ENCODE measurements at places on chromosomes 3 and 15.
A peak's percentile ranks its signal among the peaks of the same experiment; 100 is the strongest.

GRCh38 chr3:34934660-34935059 lies 704.7 kb upstream of the ARPP21 start:
- no peak for DNase-seq

DNA sequence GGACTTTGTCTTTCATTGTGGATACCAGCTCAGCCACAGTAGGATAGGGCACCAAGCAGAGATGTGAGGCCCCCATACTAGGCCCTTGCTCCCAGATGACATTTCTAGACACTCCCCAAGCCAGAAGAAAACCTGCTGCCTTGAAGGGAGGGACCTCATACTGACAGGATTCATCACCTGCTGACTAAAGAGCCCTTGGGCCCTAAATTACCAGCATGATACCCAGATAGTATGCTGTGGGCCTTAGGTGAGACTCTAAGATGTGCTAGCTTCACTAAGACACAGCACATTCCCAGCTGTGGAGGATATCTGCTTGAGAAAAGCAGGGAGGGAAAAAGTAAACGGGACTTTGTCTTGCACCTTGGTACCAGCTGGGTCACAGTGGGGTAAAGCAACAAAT lies 324.0 kb downstream of the TBL1XR1 start:
- DNase-seq: no peak

- no peak for DNase-seq
These were observed 15.2 kb upstream of the CLEC3B start for GRCh38 chr3:45010811-45011333.

DNA sequence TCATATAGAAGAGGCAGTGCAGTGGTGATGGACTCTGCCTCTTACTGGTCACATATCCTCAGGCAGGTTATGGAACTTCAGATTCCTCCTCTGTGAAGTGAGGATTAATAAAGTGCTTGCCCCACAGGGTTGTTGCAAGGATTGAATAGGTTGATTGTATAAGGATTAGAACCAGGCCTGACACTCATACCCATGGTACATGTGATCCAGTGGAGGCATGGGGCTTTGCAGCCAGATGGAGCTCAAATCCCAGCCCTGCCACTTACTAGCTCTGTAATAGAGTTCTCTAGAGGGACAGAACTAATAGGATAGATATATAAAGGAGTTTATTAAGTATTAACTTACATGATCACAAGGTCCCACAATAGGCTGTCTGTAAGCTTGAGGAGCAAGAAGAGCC lies 184.6 kb upstream of the EIF1B start:
- DNase-seq: no peak

- DNase-seq: no peak
These were observed 134.4 kb upstream of the DAZL start for GRCh38 chr3:16739541-16740105.

- no peak for DNase-seq
These were observed 93.7 kb downstream of the MCTP2 start for GRCh38 chr15:94324835-94325767.

GRCh38 chr15:59997070-59997701 lies 6.9 kb upstream of the FOXB1 start:
- DNase-seq: peak; percentile 60

DNA sequence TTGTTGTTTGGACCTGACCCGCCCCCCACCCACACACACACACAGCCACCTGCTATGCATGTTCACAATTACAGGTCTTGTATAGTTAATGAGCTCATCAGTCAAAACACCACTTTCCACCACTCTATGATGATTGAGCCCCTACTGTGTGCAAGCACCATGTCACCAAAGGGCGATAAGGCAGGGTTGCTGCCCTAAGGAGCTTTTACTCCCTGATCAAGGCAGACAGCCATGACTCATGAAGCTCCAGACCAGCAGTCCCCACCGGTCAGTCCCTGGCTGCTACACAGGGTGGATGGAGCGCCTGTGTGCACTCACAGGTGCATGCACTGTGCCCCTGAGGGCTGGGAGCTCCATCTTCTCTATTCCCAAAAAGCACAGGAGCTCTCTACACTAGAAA lies 270.6 kb downstream of the CLSTN2 start:
- DNase-seq: no peak

- no peak for DNase-seq
These were observed 228.2 kb upstream of the ZPLD1 start for GRCh38 chr3:102206511-102207031.

GRCh38 chr3:194373028-194373427 lies 3.5 kb upstream of the LRRC15 start:
- no peak for DNase-seq

- no peak for DNase-seq
These were observed 514 bp downstream of the IGF2BP2 start for GRCh38 chr3:185824051-185825005.

GRCh38 chr3:194067949-194068362 lies 68.0 kb upstream of the HES1 start:
- no peak for DNase-seq

GRCh38 chr3:192079098-192079497 lies 618.1 kb downstream of the PYDC2 start:
- DNase-seq: no peak

GRCh38 chr3:160112481-160112880 lies 112.7 kb upstream of the C3orf80 start:
- DNase-seq: no peak

GRCh38 chr3:62015111-62015510 lies 358.2 kb downstream of the FEZF2 start:
- DNase-seq: no peak
